ENCODE measurements at places on chromosomes 12 and 14. TPM values are rescaled to one million over a fixed set of nuclear protein-coding genes. Genes with fewer than 3 reads are reported as not detected.

CCDC38 gene
- not detected for total RNA-seq

FAIM2 gene
- 0.34 TPM for total RNA-seq

DBX2 gene
- total RNA-seq: not detected

IL23A gene
- 1.1 TPM for total RNA-seq

PLEKHG7 gene
- not detected for total RNA-seq

Data from Daoy (cell line).